GF-D8 (cell line): ENCODE measurements at places on chromosomes 1 and 21.

DNA sequence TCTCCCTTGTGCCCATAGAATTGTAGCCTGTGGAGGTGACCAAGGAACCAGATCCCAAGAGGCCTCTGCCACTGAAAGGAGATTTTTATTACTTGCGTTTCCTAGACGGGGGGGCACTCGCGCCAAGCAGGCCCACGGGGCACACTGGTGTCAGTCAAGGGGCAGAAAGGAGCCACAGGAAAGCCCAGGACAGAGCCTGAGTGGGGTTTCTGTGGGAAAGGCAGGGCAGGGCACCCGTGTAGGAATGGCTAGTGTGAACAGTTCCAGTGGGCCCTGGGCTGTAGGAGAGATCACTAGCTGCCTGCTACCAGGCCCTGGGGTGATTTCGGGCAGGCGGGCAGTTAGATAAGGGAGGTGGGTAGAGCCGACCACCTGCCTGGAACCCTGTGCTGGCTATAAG, 70.8 kb downstream of the ADARB1 start:
- no peak for DNase-seq

GRCh38 chr1:182032251-182032650, 29.3 kb downstream of the ZNF648 start:
- DNase-seq: no peak

DNA sequence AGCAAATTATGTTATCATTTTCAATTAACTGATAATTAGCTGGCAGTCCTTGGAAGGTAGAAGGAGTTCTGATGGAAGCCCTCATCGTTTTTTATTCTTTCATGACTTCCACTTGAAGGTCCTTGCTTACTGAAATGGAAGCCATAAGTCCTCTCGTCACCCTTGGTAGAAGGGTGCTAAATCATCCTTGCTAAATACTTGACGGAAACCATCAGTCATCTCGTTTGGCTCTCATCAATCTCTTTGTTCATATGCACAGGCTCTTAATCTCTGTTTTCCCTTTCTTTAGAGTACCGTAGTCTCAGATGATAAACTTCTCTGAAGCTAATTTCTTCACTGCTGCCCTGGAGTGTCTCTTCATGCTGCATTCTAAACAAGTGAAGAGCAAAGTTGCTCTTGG, 34.5 kb downstream of the UCK2 start:
- DNase-seq: no peak

DNA sequence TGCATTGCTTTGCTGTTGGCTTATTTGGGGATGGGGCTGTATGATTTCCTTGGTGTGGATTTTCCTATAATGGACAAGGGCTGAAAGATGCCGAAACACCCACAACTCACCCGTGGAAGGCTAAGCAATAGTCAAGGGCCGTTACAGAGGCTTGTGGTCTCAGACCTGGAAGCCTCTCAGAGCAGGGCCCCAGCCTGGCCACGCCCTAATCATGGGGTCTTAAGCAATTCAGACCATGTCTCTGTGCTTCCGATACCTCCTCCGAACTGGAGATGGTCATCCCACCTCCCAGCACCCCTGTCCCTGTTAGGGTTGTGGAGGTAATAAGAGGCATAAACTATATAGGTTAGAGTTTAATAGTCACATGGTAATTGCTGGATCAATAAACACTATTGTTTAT, 3.4 kb downstream of the ABCG1 start:
- no peak for DNase-seq

DNA sequence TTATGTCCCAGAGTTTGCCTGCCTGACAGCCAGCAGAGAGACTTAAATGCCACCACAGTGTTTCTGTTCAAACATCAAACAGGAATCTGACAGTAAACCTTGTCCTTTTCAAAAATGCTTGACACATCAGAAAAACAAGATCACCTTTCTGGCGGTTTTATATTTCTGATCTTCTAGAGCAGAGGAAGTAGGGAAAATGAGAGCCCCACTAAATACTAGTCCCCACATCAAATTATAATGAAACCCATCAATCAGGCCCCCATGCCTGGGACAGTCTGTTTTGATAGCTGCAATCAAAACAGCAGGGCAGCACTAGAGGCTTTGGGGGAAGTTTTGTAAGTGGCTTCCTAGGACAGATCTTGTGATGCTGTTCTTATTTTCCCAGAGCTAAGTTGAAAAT, 129.3 kb downstream of the CNIH3 start:
- DNase-seq: no peak

GRCh38 chr1:226638001-226638601, 89.5 kb downstream of the STUM start:
- DNase-seq: no peak

DNA sequence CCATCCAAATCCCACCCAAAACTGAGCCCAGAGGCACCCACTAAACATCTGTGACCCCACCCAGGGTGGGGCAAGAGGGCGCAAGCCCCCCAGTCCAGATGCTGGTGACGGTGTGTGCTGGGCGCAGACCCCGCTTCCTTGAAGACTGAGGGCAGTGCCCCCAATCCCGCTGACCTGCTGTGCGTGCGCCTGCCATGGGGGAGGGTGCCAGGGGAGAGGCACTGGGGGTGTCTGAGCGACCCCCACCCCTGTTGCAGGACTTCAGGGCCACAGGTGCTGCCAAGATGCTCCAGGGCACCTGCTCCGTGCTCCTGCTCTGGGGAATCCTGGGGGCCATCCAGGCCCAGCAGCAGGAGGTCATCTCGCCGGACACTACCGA, 13.3 kb downstream of the COL6A2 start:
- no peak for DNase-seq

DNA sequence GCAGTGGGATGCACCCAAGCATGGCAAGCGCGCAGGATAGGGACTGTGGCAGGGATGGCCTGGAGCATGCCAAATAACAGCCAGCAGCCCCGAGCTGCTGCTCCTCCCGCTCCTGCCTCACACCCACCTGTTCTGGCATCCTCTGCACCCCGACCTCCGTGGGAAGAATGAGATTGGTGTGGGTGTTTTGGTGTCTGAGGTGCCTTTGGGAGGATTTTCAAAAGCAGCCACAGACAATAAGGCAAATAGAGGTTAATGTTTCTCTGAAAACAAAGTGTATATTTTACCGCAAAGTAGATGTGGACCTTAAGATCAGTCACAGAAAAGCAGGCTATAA, 35.5 kb downstream of the IGFN1 start:
- DNase-seq: no peak

- no peak for DNase-seq
These were observed 974.8 kb downstream of the ADGRL2 start for GRCh38 chr1:82775406-82776000.

GRCh38 chr1:151988405-151988923, 5.2 kb downstream of the S100A10 start:
- no peak for DNase-seq
